Kidney tubule cell (primary cell): ENCODE measurements at places on chromosomes 6 and 20.

DNA sequence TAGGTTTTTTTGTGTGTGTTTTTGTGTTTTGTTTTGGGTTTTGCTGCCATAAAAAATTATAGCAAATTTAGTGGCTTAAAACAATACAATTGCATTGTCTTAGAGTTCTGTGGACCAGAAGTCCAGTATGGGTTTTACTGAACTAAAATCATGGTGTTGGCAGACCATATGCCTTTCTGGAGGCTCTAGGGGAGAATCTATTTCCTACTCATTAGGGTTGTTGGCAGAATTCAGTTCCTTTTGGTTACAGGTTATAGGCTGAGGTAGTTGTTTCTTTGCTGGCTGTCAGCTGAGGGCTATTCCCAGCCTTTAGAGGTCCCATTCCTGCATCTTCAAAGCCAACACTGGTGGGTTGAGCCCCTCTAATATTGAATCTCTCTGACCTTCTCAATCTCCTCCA lies 181.3 kb downstream of the IBTK start:
- no peak for DNase-seq

DNA sequence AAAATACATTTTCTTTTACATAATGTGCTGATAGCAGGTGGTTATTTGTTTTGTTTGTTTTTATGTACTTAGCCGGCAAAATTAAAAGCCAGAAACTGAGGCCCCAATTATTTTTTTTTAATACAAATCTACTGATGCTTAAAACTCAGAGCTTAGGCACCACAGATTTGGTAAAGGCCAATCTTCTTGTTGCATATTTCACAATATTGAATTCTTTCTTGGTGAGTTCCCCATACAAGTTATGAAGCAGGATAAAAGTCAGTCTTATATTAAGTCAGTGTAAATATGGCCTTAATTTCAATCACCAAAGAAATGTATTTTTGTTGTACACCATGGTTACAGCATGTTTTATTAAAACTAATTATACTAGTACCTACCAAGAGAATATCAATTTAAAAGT lies 16.3 kb upstream of the ZDHHC14 start:
- DNase-seq: no peak

- DNase-seq: no peak
These were observed 339.2 kb upstream of the JAG1 start for GRCh38 chr20:11012975-11013374.

DNA sequence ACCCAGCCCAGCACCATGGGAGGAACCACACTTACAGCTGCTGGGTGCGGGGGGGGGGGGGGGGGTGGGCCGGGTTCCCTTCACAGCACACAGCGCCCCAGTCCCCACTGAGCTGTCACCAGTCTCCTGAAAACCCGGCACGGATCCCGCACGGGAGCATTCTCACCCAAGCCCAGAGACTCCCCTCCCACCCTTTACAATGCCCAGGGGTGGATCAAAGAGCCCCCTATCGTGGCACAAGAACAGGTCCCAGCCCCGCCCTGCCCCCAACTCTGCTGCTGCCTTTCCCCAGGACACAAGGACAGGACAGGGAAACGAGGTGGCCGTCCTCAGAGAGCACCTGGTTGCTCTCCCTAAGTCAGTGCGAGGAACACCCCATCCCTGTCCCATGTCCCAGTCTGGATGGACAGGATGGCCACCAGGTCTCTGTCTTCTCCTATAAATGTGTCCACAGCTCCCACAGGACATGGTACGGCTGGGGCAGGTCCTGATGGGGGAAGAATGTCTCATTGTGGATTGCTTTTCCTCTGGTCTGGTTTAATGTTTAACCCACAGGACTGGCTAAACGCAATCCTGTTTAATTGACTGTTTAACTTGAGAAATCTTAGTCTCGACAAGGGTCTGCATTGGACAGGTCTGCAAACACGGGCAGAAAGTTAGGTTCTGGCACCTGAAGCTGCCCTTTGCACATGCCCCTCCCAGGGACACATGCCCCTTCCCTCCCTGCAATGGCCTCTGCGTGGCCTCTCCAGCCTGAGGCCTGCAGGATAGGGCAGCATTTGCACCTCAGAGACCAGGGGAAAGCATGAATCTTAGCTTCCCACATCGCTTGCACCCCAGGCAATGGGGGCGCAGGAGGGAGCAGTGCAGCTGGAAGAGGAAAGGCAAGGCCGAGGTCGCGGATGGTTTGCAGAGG lies 45.3 kb downstream of the DACT2 start:
- peak; percentile 69 for DNase-seq

- DNase-seq: peak; percentile 4
These were observed 38.4 kb downstream of the RRBP1 start for GRCh38 chr20:17643531-17644188.

GRCh38 chr6:39143238-39143930 lies 28.4 kb upstream of the SAYSD1 start:
- DNase-seq: no peak

GRCh38 chr6:50602292-50602691 lies 111.0 kb upstream of the TFAP2D start:
- DNase-seq: peak; percentile 48

DNA sequence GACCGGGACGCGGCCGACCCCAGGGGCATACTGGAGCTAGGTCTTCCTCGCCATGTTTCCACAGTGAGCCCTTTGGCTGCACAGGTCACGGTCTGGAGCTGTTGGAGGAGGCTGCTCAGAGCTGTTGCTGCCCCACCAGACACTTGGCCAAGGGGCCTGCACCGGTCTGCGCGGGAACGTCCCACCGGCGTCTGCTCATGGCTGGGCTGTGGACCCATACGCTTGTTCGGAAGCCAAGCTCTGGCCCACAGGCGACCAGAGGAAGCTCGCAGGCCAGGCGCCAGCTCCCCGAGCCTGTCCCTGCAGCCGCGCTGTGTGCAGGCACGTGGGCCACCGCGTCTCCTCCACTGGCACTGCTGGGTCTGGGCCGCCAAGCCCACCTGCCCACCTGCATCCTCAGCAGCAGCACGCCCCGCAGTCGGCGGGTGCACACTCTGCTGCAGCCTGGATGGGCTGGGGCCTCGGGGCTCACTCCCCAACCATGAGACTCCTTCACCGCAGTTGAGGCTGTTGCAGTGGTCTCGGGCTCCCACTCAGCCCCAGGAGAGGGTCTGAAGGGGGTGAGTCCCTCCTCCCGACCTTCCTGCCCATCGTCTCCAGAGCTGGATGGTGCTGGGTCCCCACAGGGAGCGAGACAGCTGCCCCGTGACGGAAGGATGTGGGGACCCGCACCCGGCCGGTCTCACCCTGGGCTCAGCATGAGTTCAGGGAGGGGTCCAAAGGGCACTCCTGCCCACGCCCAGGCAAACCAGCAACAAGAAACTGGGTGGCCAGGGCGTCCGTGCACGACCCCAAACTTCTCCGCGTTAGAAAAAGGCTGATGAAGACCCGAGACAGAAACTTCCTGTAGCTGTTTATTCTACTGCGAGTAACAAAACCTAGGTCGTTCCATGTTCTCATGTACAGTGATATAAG lies 15.5 kb upstream of the TCFL5 start:
- DNase-seq: no peak

- DNase-seq: no peak
These were observed 4.6 kb upstream of the EDEM2 start for GRCh38 chr20:35151736-35152135.

- no peak for DNase-seq
These were observed 71.0 kb downstream of the PREP start for GRCh38 chr6:105331927-105332326.

- no peak for DNase-seq
These were observed 295.5 kb downstream of the PLCB1 start for GRCh38 chr20:8427419-8428040.

- no peak for DNase-seq
These were observed 216.6 kb downstream of the IBTK start for GRCh38 chr6:82030761-82031503.

GRCh38 chr6:11650025-11650696 lies 112.6 kb downstream of the TMEM170B start:
- DNase-seq: peak; percentile 88

GRCh38 chr6:158663625-158664165 lies 13.8 kb downstream of the SYTL3 start:
- no peak for DNase-seq

DNA sequence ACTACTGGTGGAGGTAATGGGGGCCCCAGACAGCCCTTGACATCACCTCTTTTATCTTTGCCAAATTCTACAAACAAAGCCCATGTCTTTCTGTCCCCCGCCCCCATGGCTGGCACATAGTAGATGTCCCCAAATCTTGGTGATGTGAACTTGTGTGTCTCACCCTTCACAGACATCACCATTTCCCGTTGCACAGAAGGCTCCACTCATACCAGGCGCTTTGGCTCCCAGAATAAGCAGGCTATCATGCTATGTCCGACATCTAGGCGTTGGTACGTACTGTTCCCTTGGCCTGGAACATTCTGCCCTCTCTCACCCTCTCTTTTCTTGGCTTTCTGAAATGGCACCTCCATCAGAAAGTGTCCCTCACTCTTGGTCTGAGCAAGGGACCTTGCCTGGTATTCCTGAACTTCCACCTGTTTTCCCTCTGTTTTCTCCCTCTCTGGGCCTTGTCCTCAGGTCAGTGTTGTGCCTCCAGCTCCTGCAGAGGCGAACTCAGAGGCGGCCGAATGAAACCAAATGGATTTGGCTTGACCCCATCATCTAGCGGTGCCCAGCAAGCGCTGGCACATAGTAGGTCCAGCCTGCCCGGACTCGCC lies 968 bp upstream of the CCN5 start:
- DNase-seq: no peak

GRCh38 chr20:20002101-20002998 lies 14.8 kb upstream of the NAA20 start:
- DNase-seq: no peak

GRCh38 chr6:14542670-14543366 lies 425.2 kb downstream of the CD83 start:
- DNase-seq: peak; percentile 76

GRCh38 chr20:63563225-63563935 lies 9.4 kb downstream of the FNDC11 start:
- DNase-seq: no peak

DNA sequence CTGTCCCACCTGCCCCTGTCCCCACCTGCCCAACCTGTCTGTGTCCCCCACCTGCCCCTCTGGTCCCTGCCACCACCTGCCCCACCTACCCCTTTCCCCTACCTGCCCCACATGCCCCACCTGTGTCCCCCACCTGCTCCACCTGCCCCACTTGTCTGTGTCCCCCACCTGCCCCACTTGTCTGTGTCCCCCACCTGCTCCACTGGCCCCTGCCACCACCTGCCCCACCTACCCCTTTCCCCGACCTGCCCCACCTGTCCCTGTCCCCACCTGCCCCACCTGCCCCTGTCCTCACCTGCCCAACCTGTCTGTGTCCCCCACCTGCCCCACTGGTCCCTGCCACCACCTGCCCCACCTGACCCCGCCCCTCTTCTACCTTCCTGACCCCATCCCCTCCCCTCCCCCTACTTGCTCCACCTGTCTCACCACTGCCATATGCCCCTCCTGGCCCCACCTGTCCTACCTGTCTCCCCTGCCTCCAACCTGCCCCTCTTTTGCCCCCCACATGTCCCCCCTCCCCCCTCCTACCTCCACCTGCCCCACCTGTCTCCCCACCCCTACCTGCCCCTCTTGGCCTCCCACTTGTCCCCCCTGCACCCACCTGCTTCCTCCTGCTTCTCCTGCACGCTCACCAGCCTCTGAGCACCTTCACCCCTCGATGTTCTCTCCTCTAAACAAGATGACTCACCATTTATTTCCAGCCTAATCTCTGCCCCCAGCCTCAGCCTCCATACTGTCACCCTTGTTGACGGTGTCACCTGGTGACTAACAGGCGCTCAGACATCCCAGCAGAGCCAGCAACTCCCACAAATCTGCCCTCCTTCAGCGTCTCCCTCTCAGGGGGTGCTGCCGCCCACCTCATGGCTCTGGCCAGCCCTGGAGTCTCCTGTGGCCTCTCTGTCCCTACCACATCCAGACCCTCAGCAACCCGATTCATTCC lies 5.6 kb upstream of the MYT1 start:
- DNase-seq: peak; percentile 6

- no peak for DNase-seq
These were observed 311.5 kb downstream of the PLCB1 start for GRCh38 chr20:8443464-8444072.

GRCh38 chr20:15643713-15644112 lies 929.5 kb downstream of the KIF16B start:
- no peak for DNase-seq

DNA sequence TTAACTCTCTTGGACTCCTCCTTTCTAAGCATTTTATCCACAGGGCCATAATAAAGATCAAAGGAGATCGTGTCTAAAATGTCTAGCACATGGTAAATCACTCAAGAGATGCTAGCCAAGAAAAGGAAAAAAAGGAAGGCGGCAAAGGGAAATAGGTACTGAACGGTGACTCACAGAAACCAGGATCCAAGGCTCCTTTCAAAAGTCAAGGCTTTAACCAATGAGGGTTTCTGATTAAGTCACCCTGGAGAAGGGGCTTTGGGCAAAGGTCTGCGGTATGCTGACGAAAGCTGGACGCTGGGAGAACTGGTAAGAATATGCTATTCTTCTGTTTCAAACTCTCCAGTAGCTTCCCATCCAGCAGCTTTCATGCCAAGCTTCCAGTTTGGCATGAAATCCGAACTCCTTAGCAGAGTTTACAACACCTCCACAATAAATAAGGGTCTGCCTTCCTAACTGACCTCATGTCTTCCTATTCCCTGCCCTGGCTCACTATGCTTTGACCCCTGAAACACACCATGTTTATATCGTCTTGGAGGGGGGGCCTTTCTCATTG lies 1.0 kb downstream of the TOMM34 start:
- peak; percentile 60 for DNase-seq

DNA sequence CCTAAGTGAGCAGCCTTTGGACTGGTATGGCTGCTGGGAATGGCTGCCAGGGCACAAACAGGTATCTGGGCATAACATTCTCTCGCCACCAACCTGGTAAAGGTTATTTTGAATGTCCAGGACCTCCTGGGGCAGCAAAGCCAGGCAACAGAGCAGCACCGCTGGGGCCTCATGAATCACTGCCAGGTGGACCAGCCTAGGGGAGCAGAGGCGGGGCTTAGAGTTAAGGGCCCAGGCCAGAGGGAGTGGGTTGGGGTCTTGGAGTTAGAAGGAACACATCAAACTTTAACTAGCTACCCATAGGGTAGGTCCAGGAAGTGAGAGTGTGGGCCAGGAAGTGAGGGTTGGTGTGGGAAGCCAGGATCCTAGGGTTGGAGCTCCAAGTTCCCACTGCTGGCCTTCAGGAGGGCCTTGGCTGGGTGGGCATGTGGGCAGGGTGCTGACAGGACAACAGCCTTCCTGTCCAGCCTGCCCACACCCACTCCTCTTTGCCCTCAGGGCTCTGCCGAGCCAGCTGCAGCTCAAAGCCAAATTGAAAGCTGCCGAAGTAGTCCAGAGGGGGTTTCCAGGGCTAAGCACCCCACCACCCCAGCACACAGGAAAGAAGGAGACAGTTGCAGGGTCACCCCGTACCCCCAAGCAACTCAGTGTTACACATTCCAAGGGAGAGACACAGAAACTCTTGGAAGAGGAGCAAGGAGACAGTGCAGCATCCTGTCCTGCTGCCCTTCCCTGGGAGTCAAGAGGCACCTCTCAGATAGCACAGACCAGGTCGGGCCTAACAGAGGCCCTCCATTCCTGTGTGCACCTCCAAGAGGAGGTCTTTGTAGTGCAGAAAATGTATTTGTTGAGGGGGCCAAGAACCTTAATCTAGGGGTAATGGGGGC lies 2.6 kb downstream of the NFKBIE start:
- DNase-seq: no peak
